ENCODE measurements at places on chromosomes 6 and 20.

- peak; percentile 36 for DNase-seq
These were observed at the start of gene DSP for GRCh38 chr6:7541175-7542064. DSP (plus strand) TSS chr6:7541671; CDS start chr6:7541916, 245 bp downstream.

DNA sequence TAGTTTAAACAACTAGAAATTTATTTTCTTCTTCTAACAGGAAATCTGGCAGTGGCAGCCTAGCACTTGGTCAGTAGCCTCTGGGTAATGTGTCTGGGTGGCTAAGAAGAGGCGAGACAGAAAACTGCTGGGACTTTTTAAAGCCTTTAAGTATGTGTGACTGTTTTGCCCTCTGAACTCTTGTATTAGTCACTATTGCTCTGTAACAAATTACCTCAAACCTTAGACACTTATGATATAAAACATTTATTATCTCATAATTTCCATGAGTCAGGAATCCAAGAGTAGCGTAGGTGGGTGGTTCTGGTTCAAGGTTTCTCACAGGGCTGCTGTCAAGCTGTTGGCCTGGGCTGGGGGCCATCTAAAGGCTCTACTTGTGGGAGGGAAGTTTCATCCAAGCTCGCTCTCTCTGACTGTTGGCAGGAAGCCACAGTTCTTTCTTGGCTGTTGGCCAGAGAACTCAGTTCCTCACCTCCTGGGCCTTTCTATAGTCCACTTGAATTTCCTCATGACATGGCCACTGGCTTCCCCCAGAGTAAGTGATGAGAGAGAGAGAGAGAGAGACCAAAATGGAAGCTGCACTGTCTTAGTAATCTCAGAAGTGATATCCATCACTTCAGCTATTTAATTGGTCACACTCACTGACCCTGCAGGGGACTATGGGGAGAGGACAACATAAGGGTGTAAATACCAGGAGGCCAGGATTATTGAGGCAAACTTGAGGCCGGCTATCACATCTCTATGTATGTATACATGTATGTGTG lies 17.4 kb upstream of the TBC1D22B start:
- peak; percentile 77 for DNase-seq

DNA sequence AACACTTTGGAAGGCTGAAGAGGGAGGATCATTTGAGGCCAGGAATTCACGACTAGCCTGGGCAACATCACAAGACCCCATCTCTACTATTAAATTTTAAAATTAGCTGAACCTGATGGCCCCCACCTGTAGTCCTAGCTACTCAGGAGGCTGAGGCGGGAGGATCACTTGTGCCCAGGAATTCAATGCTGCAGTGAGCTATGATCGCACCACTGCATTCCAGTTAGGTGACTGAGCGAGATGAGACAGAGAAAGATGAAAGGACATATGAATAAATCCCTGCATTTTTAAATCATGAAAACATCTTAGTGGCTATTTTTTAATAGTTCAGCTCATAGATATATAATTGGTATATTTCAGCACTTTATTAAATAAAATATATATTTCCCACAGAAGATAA lies 93.8 kb downstream of the GPR63 start:
- no peak for DNase-seq

DNA sequence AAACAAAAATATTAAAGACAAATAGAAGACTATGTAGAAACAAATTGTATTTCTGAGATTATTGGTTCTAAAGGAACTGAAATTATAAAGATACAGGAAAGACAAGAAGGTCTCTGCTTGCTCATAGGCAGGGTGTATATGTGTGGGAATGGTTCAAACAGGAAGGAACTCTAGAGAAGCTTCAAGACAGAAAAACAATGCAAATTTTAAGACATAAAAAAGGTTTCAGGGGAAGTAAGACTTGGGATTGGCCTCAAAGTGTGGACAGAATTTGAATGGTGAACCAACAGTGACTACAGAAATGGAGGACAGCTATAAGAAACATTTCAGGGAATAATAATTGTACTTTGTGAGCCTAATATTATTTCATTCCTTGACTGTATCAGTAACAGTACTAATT lies 50.3 kb downstream of the OR2B2 start:
- no peak for DNase-seq

DNA sequence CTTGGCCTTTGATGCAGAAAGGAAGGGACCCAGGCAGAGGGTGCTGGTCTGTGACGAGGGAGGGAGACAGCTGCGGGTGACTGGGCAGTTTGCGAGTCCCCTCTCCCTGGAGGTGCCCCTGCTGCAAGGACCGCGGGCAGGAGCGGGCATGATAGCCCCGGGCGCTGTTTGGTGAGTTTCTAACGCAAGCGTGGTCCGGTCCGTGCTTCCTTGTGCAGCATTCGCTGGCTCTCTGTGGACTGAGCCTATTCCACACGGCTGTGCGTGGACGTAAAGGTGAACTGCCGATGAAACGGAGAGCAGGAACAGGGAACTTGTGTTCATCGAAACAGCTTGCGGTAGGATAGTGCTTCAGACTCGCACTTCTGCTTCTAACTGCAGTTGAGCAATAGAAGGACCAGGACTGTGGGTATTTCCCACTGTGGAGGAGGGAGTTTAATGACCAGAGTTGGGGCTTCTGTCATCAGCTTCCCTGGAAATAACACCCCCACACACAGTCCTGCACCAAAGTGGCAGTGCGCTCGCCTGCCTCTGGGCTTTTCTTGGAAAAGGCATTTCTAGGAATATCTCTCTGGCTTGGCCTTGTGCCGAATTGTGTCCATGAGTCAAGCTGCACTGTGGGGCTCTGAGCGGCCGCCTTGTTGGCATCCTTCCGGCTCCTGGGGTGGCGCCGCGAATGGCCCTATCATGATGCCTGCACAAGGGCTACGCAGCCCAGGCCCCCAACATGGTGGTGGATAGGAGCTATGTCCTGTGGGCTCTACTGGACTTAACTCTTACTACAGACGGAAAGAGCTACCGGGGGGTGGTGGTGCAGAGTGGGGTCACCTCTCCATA lies 48.9 kb downstream of the DUSP22 start:
- no peak for DNase-seq

GRCh38 chr20:46196990-46197389 lies 78.9 kb downstream of the CD40 start:
- DNase-seq, result no peak

DNA sequence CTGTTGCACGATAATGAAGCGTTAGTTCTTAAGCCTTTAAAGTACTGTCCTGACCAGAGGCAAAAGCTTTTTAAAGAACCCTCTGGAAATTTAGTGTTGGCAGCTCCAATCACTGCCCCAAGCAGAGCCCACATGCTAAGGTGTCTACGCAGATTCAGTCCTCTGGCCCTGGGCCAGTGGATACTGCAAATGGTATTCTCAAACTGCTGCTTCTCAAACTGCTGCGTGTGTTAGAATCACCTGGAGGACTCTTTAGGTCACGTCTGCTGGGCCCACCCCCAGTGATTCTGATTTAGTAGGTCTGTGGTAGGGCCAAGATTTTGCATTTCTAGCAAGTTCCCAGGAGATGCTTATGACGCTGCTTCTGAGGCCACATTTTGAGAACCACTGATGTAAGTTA lies 96.0 kb upstream of the CCDC28A start:
- no peak for DNase-seq

DNA sequence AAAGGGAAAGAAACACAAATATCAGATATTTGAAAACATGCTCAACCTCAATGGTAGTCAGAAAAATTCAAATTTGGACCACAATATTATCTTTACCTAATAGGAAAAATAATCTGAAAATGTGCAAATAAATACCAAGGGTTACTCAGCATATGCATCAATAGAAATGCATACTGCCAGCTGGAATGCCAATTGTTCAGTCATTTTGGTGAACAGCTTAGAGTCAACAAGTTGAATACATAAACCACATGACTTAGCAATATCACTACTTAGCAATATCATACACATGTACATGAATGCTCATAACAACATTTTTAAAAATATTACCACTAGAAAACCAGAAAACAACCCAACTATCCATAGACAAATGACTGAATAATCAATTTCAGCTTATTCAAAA lies 212.7 kb downstream of the PTPRK start:
- DNase-seq, result no peak

DNA sequence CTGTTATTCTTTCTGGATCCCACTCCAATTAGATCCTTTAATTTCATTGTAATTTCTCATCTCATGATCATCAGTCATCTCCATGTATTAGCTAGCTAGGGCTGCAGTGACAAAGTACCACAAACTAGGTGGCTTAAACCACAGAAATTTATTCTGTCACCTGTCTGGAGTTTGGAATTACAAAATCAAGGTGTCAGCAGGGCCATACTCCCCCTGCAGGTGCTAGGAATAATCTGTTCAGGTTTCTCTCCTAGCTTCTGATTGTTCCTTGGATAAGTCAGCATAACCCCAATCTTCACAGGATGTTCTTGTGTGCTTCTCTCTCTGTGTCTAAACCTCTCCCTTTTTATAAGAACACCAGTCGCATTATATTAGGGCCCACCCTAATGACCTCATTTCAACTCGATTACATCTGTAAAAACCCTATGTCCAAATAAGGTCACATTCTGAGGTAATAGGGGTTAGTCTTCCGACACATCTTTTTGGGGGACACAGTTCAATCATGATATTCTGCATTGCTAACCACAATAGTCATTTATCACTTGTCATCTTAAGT lies 40.5 kb downstream of the BEND6 start:
- DNase-seq, result no peak

DNA sequence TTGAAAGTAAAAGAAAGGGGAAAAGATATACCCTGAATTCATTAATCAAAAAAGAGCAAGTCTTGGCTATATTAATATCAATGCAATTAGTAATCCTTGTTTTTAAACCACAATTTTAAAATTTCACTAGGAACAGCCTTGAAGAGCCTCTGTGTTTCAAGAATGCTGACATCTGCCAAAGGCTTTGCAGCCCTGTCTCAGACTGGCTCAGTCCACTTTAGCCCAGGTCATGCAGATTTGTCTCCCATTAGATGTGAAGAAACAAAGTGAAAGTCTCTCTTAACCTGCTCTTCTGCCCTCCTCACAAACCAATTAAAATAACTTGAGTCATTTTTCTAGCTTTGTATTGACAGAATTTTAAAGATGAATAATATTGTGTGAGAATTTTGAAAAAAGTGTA lies 102.7 kb upstream of the CARMIL1 start:
- no peak for DNase-seq

DNA sequence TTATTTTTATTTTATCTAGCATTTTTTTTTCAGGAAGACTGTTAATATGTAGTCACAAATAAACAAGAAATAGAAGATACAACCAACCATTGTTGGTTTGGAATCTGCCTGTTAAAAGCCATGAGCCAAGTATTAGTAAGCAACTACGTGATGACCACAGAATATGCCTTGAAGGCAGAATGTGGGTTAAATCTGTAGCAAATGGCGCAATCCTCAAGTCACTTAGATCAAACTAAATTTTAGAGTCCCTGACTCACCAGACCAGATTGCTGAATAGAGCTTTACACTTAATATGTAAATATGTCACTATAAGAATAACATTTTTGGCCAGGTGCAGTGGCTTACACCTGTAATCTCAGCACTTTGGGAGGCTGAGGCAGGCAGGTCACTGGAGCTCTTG lies 800.1 kb upstream of the CITED2 start:
- no peak for DNase-seq

DNA sequence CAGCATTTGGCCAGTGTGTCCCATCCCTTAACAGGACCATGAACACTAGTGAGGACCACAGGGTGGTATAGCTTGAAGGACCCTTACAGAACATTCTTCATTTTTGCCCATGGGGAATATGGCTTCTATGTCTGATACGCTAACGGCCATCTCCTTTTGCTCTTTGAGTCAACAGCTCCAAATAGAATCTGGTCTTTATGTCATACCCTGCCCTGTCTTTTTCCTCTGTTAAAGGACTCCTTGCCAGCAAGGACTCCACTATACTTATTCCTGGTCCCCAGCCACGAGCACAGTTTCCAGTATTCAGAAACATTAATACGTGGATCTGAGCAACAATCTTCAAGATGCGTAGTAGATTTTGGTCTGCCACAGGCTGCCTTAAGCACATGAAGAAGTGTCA lies 22.5 kb downstream of the SERPINB1 start:
- DNase-seq, result no peak

- no peak for DNase-seq
These were observed 41.1 kb downstream of the MC3R start for GRCh38 chr20:56289652-56290051.

DNA sequence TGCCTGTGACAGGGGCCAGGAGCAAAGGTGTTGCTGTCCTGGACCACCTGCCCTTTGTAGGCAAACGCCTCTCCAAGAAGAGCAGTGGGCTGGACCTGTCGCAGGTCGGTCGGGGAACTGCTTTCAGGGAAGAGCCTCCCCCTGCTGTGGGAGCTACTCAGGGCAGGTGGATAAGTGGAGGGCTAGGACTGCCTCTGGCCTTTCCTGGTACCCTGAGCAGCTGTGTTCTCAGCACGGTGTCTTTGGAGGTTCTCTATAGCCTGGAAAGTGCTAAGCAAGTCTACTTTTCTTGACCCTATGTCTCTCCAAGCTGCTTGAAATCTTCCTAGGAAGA lies 35.0 kb downstream of the BPIFB1 start:
- no peak for DNase-seq

DNA sequence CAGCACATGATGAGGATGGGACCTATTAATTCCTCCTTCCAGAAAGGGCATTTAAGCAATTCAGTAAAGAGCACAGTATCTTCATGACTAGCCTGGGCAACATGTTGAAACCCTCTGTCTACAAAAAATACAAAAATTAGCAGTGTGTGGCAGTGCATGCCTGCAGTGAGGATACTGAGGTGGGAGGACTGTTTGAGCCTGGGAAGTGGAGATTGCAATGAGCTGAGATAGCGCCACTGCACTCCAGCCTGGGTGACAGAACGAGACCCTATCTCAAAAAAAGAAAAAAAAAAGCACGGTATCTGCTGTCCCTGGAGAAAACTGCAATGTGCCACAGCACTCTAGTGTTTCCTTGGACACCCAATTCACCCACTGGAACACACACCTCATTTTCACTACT lies 18.4 kb downstream of the SAMD3 start:
- DNase-seq, result no peak

DNA sequence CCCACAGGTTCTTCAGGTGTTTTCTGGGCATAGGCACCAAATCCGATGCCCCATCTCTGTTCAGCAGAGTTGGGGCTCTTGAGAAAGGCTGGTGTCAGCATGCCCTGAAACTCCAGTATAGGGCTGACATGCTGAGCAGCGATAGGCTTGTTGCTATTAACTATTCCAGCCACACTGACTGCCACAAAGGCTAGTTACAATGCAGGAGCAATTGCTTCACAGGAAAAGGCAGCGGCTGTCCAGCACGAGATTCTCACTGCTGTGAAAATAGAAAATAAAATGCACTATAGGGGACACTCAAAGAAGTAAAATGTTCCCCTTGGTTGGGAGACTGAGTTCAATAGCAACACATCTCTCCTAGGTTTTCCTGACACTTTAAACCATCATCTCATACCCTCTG lies 112.4 kb downstream of the BFSP1 start:
- DNase-seq, result no peak

- no peak for DNase-seq
These were observed 132.3 kb upstream of the THEMIS start for GRCh38 chr6:128033156-128033555.

- peak; percentile 16 for DNase-seq
These were observed 741 bp downstream of the PTPN1 start for GRCh38 chr20:50510706-50511542.

DNA sequence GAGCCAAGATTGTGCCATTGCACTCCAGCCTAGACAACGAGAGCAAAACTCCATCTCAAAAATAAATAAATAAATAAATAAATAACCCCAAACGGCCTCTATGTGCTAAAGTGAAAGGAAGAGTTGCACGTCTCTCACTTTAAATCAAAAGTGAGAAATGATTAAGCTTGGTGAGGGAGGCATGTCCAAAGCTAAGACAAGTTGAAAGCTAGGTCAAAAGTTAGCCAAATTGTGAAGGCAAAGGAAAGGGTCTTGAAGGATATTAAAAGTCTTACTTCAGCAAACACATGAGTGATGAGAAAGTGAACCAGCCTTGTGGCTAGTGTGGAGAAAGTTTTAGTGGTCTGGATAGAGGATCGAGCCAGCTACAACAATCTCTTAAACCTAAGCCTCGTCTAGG lies 14.3 kb downstream of the ZBP1 start:
- DNase-seq, result no peak
